Stimulated activated CD4-positive, alpha-beta T cell treated with anti-CD3 and anti-CD28 coated beads, Interleukin-1b, Interleukin-23, amount 100 ng/mL, for 48 hours (primary cell): ENCODE measurements at places on chromosomes 16 and 17.

GRCh38 chr17:8711291-8711690 lies 33.3 kb downstream of the CCDC42 start:
- no peak for DNase-seq

DNA sequence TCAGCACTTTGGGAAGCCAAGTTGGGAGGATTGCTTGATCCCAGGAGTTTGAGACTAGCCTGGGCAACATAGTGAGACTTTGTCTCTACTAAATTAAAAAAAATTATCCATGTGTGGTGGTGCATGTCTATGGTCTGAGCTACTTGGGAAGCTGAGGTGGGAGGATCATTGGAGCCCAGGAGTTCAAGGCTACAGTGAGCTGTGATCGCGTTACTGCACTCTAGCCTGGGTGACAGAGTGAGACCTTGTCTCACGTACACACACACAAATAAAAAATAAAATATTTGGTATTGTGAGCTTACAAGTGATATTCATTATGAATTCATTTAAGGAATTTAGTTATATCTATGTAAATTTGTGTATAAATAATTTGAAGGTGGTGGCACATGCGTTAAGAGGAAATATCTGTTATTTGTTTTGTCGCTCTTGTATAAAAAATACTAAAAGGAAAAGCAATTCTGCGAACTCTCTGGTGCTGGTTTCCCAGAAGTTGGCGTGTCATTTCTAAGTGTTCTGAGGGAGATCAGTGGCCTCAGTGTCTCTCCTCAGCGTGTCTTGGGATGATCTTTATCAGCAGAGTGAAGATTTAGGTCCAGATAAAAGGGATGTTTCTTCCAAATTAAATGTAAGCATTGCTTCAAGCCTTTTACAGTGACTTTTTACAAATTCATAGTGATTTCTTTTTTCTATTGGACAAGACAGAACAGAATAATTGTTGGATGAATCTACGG lies 187.6 kb downstream of the FTO start:
- no peak for DNase-seq

GRCh38 chr16:89184933-89185794 lies 13.6 kb downstream of the CDH15 start:
- peak; percentile 34 for DNase-seq

DNA sequence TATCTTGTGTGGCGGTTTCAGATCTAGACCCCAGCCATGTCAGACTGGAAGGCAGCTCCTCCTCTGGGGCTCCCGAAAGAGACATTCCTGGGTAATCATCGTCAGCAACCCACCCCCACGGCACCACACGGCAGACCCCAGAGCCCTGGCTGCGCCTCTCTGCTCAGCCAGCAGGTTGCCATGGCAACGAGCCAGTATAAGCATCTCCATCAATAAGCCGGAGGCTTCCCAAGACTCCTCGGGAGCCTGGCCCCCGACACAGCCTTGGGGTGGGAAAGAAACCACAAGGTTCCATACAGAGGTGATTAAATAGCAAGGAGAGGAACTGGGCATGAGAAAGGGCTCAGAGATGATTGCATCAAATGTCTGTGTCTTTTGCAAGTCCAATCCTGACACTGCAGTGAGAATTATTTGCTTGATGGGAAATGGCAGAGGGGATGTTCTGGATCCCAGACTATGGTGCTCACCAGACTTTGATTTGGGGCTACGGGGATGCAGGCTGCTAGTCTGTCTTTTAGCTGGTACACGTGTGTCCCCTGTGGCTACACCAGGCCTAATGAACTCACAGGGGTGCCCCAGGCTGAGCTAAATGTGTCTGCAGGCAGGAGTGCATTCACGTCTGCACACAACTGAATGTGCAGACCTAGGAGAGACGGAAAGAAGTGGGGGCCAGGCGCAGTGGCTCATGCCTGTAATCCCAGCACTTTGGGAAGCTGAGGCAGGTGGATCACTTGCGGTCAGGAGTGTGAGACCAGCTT lies 320.5 kb upstream of the TNRC6C start:
- no peak for DNase-seq

- no peak for DNase-seq
These were observed 148.3 kb downstream of the KATNIP start for GRCh38 chr16:27698266-27698665.

DNA sequence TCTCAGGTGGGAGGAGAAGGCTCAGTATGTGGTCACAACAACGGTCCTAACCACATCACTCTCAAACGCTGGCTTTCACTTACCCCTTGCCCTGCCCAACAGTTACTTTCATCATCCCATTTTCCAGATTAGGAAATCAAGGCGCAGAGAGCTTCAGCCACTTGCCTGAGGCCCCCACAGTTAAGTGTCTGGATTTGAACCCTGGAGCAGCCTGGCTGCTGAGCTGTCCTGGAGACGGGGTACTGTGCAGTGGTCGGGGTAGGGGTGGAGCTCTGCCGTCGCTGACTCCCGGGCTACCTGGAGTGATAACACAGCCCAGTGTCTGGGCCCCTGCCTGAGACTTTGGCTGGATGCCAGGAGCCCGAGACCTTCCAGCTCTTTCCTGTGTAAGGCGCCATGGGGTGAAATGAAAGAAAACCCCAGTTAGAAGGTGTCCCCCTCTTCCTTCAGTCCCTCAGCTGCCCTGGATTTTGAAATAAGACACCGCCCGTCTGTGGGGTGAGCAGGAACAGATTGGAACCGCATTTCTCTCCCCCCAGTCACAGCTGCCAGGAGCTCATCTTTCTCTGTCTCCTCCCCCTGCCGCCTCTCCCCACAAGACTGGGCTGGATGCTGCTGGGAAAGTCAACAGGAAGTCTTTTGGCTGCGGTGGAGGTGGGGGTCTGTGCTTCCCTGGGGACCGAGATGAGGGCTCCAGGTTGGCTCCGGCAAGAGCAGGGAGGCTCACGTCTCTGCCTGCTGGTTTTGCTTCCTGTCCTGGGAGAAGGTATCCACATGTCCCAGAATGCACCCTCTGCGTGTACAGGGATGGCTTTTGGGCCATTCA lies 280.2 kb downstream of the SEC14L1 start:
- DNase-seq = no peak

- no peak for DNase-seq
These were observed 849 bp upstream of the SOX15 start for GRCh38 chr17:7590743-7591142.

GRCh38 chr17:44745301-44745700 lies 13.5 kb upstream of the ADAM11 start:
- no peak for DNase-seq

- no peak for DNase-seq
These were observed 10.0 kb upstream of the PHLPP2 start for GRCh38 chr16:71734511-71734910.

- no peak for DNase-seq
These were observed 25.4 kb upstream of the ITGB4 start for GRCh38 chr17:75695830-75696271.

GRCh38 chr16:17082095-17082882 lies 388.5 kb downstream of the XYLT1 start:
- no peak for DNase-seq

GRCh38 chr17:42566883-42567573 lies at the start of gene MLX:
Gene MLX, plus strand, starts transcription at chr17:42567100. Its CDS starts 25 bp downstream, at chr17:42567125.
- DNase-seq = peak; percentile 91

GRCh38 chr17:76673729-76674128 lies 30.2 kb upstream of the ST6GALNAC1 start:
- no peak for DNase-seq

DNA sequence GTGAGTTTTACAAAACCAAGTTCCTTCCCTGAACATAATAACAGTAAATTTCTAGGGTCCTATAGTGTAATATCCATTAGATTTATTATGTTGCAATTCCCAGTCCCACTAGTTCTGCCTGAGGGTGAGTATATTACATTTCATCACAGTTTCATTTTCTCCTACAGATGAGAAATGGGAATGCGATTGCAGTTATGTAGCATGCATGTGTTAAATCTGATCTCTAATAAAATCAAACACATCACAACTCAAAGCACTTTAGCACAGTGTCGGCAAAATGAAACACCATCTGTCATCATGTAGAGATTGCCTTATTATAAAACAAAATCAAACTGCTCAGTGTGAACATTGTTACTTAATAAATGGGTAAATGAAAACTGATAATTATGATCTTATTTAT lies 180.5 kb upstream of the TOX3 start:
- DNase-seq = no peak

GRCh38 chr16:22191532-22192260 lies 14.4 kb upstream of the EEF2K start:
- peak; percentile 44 for DNase-seq

DNA sequence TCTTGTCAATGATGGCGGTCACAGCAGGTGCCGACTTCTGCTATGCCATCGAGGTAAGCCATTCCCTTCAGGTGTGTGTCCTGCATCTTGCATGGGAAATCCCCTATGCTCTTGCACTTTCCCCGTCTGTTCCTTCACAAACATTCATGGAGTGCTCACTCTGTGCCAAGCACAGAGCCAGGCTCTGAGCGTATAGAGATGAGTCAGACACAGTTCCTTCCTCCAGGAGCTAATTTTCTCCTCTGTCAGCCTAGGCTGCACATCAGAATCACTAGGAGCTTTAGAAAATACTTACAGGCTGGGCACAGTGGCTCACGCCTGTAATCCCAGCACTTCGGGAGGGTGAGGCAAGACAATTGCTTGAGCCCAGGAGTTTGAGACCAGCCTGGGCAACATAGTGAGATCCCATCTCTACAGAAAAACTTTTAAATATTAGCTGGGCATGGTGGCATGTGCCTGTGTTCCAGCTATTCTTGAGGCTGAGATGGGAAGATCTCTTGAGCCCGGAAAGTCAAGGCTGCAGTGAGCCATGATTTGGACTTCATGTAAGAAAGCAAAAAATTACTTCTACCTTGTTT lies 14.1 kb downstream of the PRMT7 start:
- DNase-seq = no peak

DNA sequence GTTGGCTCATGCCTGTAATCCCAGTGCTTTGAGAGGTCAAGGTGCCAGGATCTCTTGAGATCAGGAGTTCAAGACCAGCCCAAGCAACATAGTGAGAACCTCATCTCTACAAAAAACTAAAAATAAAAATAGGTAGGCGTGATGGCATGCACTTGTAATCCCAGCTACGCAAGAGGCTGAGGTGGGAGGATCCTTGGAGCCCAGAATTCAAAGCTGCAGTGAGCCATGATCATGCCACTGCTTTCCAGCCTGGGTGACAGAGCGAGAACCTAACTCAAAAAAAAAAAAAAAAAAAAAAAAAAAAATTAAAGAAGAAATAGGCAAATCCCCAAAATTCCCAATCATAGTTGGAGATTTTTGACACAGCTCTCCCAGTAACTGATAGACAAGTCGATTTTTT lies 32.2 kb upstream of the SRCIN1 start:
- DNase-seq = no peak

- no peak for DNase-seq
These were observed 22.3 kb upstream of the N4BP1 start for GRCh38 chr16:48632137-48632774.

DNA sequence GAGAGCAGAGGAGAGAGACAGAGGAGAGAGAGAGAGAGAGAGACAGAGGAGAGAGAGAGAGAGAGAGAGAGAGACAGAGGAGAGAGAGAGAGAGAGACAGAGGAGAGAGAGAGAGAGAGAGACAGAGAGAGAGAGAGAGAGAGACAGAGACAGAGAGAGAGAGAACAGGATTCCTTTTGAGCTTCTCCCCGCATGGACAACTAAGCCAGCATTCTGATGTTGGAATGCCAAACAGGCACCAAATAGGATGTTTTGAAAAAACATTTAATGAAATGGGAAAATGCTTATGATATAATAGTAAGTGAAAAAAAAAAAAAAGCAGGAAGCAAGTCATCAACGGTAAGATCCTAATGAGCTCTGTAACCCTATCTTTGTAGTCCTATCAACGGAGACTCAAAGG lies 60.7 kb downstream of the ARSG start:
- no peak for DNase-seq
